Left ventricle myocardium inferior (tissue), 1 donor: ENCODE measurements at places on chromosomes 1 and 21. TPM values are rescaled to one million over a fixed set of nuclear protein-coding genes. Genes with fewer than 3 reads are reported as not detected.

The HSF2BP gene
- total RNA-seq, result 0.16 TPM

- no peaks in the 10 kb centered on the region for H3K27me3 ChIP-seq
- DNase-seq, result no peak
- H3K36me3 ChIP-seq, result no peaks in the 10 kb centered on the region
- H3K4me1 ChIP-seq, result peaks cover 10% of the 10 kb centered on the region
- H3K4me3 ChIP-seq, result no peak overlapping the region
These were observed 71.4 kb downstream of the ZNF281 start for GRCh38 chr1:200338451-200338850.

GRCh38 chr1:157575744-157576143 is 22.1 kb downstream of the FCRL4 start:
- no peak overlapping the region for H3K4me3 ChIP-seq
- no peak for DNase-seq
- no peaks in the 10 kb centered on the region for H3K36me3 ChIP-seq
- no peak overlapping the region for H3K27ac ChIP-seq
- no peaks in the 10 kb centered on the region for H3K4me1 ChIP-seq
- peaks cover 18% of the 10 kb centered on the region for H3K27me3 ChIP-seq

DNA sequence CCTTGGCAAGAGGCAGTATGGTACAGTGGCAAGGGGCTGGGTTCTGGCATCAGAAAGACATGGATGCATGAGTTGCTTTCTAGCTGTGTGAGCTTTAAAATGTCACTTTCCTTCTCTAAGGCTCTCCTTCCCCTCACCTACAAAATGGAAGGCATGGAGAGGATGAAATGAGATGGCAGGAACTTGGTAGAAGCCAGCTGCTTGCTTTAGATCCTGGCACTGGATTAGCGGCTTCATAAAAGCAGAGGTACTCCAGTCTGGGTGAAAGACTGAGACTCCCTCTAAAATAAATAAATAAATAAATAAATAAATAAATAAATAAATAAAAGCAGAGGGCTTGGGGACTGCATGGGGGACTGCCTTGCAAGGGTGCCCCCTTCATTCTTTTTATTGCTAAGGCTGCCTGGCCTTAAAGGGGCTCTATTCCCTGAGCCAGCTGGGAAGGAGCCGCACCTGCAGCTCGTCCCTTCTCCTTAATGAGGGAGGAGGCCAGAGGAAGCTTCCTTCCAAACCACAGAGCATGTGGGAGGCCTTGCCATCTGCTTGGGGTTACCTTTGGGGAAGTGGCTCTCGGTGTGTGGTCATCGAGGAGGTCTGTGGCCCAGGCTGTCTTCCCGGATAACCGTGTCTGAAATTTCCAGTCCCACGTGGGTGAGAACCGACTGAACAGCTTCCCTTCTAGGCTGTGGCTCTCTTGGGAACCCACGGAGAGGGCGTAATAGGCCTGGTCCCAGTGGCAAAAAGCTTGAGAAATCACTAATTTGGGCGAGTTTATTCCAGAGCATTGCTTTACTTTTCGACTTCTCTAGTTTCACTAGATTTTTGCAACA is 2.0 kb upstream of the ATP13A2 start:
- no peaks in the 10 kb centered on the region for H3K27me3 ChIP-seq
- H3K4me1 ChIP-seq, result peaks cover 32% of the 10 kb centered on the region
- no peak overlapping the region for H3K4me3 ChIP-seq
- no peak for DNase-seq

The RIIAD1 gene
- 5.6 TPM for total RNA-seq

- no peak overlapping the region for H3K4me3 ChIP-seq
- peaks cover 3% of the 10 kb centered on the region for H3K4me1 ChIP-seq
- no peak overlapping the region for H3K27ac ChIP-seq
These were observed 12.3 kb downstream of the RIT1 start for GRCh38 chr1:155898888-155899287.

- H3K36me3 ChIP-seq, result no peaks in the 10 kb centered on the region
- DNase-seq, result peak; percentile 23
- H3K4me3 ChIP-seq, result no peak overlapping the region
- no peak overlapping the region for H3K27ac ChIP-seq
These were observed 310.6 kb downstream of the LRRIQ3 start for GRCh38 chr1:73887412-73887811.

The GJA4 gene
- total RNA-seq, result 27.0 TPM

DNA sequence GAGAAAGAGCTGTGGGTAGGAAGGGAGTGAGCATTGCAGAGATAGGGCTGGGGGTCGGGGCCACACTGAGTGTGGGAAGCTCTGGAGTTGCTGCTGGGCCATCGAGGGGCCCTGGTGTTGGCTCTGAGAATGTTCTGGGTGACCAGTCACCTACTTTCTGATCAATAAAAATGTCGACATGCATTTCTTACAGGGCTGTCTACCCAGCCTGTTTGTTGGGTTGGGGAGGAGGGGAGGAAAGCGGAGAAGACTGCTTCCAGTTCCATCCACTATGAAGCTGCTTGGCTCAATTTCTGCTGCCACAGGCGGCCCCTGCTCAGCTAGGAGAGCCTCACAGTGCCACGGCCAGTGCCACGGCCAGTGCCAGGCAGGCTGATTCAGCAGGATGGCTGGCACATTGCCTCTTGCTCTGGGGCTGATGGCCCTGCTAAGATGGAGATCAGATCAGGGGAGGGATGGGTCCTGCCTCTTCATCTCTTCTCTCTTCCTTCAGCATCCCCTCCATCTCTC is 3.0 kb upstream of the PADI3 start:
- H3K36me3 ChIP-seq, result no peaks in the 10 kb centered on the region
- no peak for DNase-seq
- no peak overlapping the region for H3K4me3 ChIP-seq
- H3K27me3 ChIP-seq, result peaks cover 89% of the 10 kb centered on the region

The HMGN1 gene
- 64.5 TPM for total RNA-seq

DNA sequence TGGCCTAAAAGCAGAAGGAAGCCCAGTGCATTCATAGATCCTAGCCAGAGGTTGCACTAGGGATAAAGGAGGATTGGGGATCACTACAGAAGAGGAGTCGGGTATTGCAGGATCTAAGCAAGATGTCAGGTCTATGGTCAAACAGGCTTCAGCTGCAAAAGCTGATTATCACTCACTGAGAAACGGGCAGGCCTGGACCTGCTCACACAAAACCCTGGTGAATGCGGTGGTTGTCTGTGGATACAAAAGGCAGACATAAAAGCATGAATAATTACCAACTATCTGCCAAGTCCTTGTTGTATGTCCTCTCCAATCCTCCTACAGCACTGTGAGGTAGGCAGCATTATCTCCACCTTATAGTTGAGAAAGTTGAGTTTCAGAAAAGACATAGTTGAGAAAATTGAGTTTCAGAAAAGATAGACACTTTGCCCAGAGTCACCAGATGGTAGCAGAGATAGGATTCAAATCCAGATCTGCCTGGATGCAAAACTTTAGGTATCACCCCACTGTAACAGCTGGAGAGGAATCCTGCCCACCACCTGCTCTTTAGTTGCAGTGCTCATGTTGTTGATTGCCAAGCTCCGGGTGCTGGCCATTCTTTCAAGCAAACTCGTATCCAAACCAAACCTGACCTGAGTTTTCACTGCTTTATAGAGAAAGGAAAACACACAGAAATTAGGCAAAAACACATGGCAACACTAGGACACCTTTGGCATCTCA is 49.6 kb upstream of the HOOK1 start:
- H3K36me3 ChIP-seq, result no peaks in the 10 kb centered on the region
- no peaks in the 10 kb centered on the region for H3K4me1 ChIP-seq

DNA sequence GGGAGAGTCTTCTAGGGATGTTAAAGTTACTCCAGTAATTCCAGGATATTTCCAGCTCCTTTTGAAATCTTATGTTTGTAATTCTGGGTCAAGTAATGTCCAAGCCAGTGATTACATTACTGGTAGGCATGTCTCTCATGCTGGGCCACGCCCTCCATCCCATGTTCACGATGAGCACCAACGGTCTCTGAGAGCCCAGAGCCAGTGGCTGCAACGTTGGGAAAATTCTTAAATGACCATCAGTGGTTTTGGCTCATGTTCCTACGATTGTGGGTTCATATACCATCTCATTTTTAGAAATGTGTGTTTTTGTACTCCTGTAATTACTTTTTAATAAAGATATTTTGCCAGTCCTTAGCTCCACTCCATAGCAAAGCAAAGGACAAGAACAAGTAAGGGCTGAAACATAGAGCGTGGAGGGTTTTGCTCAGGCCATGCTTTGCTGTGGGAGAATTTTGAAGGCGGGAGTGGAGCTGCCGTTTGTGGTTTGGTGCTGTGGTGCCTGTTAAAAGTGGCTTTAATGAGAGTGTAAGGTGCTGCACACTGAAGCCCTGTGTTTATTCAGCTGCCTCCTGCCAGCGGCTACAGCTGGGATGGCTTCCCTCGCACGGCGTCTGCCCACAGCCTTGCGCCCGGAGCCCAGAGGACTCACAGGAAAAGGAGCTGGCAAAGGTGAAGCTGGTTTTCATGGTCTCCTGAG is 28.9 kb downstream of the VANGL1 start:
- no peak for DNase-seq
- H3K27ac ChIP-seq, result no peak overlapping the region
- no peaks in the 10 kb centered on the region for H3K27me3 ChIP-seq
- H3K4me1 ChIP-seq, result peaks cover 76% of the 10 kb centered on the region

- H3K27me3 ChIP-seq, result peaks cover 5% of the 10 kb centered on the region
- H3K27ac ChIP-seq, result no peak overlapping the region
- no peak for DNase-seq
- no peak overlapping the region for H3K4me3 ChIP-seq
- no peaks in the 10 kb centered on the region for H3K36me3 ChIP-seq
These were observed 4.2 kb upstream of the NVL start for GRCh38 chr1:224333939-224334786.

DNA sequence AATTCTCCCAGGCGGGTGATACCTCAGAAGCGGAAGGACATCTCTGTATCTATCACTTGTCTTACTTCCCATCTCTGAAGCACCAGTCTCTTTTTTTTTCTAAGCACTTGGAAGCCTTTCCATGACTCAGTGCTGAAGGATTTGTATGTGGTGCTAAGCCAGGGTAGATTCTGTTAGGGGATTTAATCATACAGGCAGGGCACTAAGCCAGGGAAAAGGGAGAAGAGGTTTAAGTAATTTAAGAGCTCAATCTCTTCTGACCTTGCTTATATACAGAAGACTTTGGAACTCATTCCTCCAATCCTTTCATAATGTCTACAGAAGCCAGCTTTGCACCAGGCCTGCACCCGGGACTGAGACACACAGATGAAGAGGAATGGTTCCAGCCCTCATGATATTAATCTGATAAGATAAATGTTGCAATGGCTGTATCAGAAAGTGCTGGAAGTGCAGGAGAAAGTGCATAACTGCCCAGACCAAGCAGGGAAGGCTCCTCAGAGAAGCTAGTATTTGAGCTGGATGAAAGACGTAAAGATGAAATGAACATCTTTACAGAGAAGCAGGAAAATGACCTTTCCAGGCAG is 11.0 kb downstream of the FAM163A start:
- H3K27me3 ChIP-seq, result peaks cover 8% of the 10 kb centered on the region
- no peaks in the 10 kb centered on the region for H3K4me1 ChIP-seq
- no peak overlapping the region for H3K4me3 ChIP-seq
- H3K36me3 ChIP-seq, result no peaks in the 10 kb centered on the region
- H3K27ac ChIP-seq, result no peak overlapping the region
- DNase-seq, result no peak

DNA sequence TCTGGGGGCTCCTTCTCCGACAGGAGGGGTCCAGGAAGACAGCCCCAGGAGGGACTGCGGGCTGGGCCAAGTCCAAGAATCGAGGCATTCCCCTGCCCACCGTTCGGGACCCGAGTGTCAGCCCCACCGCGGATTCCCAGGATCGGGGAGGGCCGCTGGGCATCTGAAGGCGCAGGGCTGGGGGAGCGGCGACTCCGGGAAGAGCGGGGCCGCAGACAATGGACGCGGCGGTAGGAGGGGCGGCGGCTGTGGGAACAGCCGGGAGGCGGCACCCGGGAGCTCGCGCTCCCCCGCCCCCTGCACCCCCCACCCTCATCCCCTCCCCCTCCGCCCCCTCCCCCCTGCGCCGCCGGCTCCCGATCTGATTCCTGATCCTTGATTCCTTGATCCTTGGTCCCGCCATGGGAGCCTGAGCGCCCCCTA is at the start of gene VANGL2:
Gene VANGL2, plus strand, starts transcription at position 342 of the 423 bp plus-strand sequence. CDS start 15,274 bp downstream, outside the sequence.
- peaks cover 54% of the 10 kb centered on the region for H3K4me1 ChIP-seq
- DNase-seq, result peak; percentile 83
- H3K4me3 ChIP-seq, result peak within 1 kb of the TSS; percentile 83
- H3K27ac ChIP-seq, result peak within 1 kb of the TSS; percentile 44

DNA sequence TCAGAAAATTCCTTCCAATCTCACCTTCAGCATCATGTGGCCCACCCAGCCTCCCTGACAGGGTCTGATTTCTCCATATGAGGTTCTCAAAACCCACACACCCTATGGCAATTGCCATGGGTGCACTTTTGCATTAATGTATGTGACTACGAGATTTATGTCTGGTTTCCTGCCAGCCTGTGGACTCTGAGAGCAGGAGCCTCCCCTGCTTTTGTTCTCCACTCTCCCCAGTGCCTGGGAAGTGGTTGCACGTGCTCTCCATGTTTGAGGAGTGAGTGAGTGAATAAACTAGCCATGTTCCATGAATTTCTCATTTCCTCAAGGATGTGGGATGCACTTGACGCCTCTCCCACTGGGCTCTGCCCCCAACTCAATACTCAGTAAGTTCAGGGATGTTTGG is 91.2 kb downstream of the ACTL8 start:
- H3K27ac ChIP-seq, result no peak overlapping the region
- DNase-seq, result no peak
- H3K4me1 ChIP-seq, result no peaks in the 10 kb centered on the region
- H3K36me3 ChIP-seq, result no peaks in the 10 kb centered on the region
- no peak overlapping the region for H3K4me3 ChIP-seq

DNA sequence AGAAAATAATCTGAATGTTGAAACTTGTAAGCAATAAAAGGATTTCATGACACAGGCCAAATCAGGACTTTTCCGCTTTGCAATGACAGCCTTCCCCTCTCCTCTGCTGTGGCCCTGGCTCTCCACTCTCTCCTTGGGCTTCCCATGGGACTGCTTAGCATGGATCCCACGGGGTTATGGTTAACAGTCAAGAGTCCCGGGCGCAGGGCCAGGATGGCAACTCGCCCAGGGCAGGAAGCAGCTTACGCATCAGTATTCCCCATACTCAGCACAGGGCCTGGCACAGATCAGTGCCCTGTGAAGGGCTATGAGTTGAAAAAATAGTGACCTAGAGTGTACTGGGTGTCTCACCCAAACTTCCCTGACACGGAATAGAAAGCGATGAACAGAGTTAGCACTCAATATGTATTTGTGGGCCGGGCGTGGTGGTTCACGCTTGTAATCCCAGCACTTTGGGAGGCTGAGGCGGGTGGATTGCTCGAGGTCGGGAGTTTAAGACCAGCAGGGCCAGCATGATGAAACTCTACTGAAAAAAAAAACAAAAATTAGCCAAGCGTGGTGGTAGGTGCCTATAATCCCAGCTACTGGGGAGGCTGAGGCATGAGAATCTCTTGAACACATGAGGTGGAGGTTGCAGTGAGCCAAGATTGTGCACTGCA is 29.1 kb upstream of the GRHL3 start:
- H3K4me3 ChIP-seq, result no peak overlapping the region
- no peaks in the 10 kb centered on the region for H3K27me3 ChIP-seq

- no peaks in the 10 kb centered on the region for H3K27me3 ChIP-seq
- no peak for DNase-seq
- H3K27ac ChIP-seq, result no peak overlapping the region
- H3K4me1 ChIP-seq, result no peaks in the 10 kb centered on the region
- no peaks in the 10 kb centered on the region for H3K36me3 ChIP-seq
These were observed 51.8 kb downstream of the SLC44A5 start for GRCh38 chr1:75559136-75559535.
